MV-4-11 (cell line): ENCODE measurements at places on chromosomes 7 and 10.

- no peak for DNase-seq
Observed at GRCh38 chr10:28137907-28138880, 139.3 kb upstream of the ODAD2 start.

DNA sequence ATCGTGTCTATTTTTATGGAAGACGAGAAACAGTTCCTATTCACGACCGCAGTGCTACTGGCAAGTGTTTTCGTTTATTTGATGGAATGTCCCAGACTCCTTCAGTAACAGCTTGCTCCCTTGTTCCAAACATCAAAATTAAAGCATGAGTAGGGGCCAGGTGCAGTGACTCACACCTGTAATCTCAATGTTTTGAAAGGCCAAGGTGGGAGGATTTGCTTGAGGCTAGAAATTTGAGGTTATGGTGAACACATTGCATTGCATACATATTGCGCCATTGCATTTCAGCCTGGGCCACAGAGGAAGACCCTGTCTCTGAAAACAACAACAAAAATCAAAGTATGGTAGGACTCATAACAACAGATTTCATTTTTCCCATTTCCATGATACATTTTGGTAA is 22.8 kb downstream of the PTTG1IP2 start:
- DNase-seq, result no peak

DNA sequence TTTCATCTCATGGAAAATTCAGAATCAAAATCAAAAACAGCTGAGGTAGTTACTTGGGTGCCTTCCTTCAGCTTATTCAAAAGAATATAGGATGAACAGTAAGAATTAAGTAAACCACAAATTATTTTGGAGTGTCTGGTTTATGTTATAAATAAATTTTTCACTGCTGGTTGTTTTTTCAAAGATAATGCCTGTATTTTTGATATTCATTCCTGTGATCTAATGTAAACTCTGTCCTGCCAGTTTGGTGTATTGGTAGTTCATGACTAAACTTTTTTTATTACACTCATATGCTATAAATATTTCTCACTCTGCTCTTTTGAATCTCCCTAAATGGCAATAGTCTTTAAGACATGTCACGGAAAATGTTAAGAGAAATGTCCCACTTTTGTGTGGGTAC is 11.6 kb upstream of the RAB11FIP2 start:
- DNase-seq, result no peak

DNA sequence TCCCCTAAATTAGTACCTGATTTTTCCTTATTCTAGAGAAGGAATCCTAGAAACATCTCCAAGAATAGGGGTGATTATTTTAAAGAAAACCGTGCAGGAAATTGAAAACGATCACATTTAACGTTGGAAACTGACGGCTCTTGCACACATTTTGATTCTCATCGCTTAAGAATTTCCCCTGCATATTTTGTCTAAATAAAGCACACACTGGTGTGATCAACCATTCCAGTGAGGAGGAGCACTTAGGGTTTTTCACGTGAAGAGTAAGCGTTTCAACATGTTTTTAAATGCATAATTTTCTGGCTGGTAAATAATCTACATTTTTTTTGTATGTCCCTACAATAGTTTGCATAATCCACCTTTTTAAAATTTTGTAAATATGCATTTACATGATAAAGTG is 229.7 kb upstream of the PFKP start:
- no peak for DNase-seq

DNA sequence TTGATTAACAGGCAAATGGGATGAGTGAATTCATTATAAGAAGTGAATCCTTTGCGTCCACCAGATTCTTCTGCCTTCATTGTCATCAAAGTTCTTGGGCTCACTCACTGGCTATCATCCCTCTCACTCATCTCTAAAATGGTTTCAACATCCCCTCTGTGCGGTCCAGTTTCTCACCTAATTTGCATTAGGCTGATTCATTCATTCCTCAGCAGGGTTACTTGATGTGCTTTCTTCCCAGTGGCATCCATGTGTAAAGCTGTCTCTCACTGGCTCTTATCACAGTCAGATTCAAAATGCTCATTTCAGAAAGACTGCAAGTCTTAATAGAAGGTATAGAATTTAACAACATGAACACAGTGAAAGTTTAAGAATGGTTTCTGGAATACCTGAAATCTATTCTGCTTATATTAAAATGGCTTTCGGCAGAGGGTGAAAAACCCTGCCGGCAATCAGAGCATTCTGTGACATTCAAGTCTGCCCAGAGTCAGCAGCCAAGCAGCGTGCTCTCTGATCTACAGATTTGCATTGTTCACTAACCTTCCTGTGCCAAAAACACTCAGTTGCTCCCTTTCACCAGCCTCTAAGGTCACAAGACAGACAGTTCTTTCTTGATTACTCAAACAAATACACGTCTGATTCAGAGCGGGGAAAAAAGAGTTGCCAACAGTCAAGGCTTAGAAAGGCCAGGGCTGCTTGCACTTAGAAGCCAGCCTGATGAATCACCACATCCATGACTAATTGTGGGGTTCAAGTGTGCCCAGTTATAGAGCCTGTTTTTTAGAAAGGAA is 106.7 kb downstream of the TES start:
- no peak for DNase-seq

DNA sequence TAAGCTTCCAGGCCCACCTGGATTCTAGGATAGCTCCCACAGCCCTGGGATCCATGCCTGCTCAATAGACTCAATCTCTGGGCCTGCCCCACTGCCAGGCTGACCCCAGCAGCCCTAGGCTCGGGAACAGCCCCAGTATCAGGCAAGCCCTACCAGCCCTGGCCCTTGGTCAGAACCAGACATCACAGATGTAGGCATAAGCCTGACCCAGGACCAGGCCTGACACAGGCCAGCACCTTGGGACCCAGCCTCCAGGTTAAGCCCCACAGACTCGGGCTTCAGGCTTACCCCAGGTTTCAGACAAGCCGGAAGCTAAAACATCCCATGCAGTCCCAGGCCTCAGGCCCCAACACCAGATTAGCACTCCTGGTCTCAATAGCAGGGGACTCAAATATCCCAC is 276.2 kb upstream of the LRRTM3 start:
- no peak for DNase-seq

DNA sequence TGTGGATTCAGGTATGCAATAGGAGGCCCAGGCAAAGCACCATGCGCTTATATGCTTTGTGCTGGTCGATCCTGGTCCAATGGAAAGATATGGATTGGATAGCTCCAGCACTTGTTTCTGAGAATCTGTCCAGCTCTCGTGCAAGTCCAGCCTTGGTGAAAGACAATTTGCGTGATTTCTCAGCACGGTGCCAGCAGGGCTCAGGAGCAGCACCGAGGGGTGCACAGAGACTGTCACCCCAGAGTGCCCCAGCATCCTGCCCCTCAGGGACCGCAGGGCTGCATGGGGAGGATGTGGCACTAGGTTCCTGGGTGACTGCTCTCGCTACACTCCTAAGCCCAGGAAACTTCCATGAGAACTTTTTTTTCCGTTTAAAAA is 225.2 kb downstream of the WDR37 start:
- DNase-seq, result no peak

DNA sequence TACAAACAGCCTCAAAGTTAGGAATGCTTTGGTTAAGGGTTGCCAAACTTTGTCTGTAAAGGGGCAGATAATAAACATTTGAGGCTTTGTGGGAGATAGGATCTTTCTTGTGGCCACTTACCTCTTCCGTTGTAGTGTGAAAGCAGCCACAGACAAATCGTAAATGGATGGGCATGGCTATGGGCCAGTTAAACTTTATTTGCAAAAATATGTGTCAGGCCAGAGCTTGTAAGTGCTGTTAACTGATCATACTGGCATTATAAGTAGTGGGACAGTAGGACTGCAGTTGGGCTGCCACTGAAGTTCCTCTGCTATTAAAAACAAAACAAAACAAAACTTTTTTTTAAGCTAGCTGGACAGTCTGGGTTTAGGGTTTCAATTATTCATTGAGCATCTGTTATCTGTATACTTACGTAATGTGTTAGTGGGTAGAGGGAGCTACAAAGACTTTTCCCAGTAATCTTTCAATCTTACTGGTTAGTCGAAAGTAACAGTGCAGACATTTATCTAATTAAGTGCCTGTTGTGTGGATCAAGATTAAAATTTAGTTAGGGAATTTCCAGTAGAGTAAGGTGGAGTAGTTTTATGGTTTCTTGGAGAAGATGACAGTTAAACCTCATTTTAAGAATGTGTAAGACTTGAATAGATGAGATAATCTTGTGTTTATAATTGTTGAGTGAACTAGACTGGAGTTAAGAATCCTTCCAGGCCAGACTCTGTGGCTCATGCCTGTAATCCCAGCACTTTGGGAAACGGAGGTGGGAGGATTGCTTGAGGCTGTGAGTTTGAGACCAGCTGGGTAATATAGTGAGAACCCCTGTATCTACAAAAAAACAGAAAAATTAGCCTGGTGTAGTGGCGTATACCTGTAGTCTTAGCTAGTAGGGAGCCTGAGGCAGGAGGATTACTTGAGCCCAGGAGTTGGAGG is 100.1 kb downstream of the BTRC start:
- peak; percentile 30 for DNase-seq

GRCh38 chr7:34454381-34454780 is 203.6 kb upstream of the NPSR1 start:
- DNase-seq, result no peak

- DNase-seq, result no peak
Observed at GRCh38 chr7:127794136-127794535, 142.1 kb downstream of the SND1 start.

- DNase-seq, result no peak
Observed at GRCh38 chr7:129911790-129912189, 41.0 kb downstream of the UBE2H start.

- DNase-seq, result no peak
Observed at GRCh38 chr7:137656850-137657232, 189.9 kb downstream of the DGKI start.
